Foreskin keratinocyte (primary cell): ENCODE measurements at places on chromosomes 3 and 15. TPM values are rescaled to one million over a fixed set of nuclear protein-coding genes. Genes with fewer than 3 reads are reported as not detected.

DNA sequence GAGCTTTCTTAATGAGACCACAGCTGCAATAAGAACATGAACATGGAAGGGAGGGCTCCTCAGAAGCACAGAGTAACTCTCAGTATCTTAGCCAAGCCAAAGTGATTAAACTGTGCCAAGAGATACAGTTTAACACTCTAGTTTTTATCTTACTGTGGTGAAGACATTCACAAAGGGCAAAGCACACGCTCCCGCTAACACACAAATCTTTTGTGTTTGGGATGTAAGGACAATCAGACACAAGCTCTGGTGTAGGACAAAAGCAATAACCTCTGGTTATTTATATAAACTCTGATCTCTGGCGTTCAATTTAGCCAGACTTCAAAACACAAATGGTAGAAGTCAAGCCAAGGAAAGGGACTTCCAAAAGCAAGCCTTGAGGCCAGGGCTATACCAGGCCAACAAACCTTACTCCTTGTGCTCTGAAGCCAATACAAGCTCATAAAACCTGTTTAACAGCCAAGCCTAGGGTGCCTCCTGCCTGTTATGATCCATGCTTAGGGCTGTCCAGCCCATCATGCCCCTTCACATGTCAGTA is 27.8 kb downstream of the DPH3 start:
- no peak for DNase-seq

GRCh38 chr15:59419170-59419569 is 18.8 kb upstream of the FAM81A start:
- DNase-seq: no peak

GRCh38 chr3:16884748-16885592 is at the start of gene PLCL2:
PLCL2 (plus strand) TSS chr3:16884955; CDS start chr3:16885040, 85 bp downstream.
- no peak for DNase-seq

DNA sequence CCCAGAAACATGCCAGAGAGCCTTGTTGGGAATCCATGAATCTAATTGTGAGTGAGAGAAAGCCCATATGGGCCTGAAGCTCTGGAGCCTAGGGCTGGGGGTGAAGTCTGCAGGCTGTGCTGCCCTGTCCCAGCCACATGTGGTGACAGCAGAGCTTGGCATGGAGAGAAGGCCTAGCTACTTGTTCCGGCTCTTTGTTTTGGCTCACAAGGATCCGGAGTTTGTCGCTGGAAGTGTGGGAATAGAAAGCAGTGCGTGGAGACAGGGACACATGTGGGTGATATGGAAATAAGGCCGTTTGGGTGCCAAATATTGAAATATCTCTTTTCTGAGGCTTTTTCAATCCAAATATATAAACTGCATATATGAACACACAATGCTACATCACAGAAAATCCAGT is 78.2 kb downstream of the CLSTN2 start:
- DNase-seq: no peak

GRCh38 chr3:179666436-179667035 is 13.7 kb downstream of the USP13 start:
- no peak for DNase-seq

DNA sequence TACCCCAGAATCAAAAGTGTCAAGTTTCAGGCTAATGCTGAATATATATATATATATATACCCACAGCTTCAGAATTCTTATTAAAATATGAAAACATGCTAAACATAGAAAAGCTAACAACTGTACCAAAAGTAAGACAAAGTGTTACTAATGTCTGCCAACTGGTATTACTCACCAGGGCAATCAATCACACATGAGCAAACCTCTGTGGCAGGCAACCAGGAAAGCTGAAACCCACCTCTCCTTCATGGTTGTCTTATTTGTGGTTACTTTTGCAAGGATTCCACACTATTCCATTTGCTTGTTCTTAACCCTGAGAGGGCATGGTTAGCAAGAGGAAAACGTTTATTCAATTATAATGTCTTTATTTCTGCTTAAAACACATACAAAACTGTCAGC is 512.3 kb upstream of the MDFIC2 start:
- no peak for DNase-seq

- DNase-seq: no peak
These were observed 16.5 kb upstream of the TIMP4 start for GRCh38 chr3:12175137-12175593.

DNA sequence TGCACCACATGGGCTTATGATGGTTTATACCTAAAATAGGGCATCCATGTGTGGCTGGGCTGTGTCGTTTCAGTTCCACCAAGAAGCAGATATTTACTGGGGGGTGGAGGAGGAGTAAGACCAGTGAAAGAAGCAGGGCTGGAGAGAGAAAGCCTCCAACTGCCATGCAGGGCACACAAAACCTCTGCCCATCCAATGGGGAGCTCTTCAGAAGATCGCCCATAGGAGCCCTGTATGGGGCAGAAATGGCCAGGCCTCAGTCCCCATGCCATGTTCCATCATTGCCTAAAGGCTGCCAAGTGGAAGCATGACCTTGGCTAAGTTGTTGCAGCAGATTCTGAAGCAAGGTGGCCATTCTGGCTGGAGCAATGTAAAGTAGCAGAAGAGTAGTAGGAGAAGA is 277.0 kb downstream of the MEX3B start:
- DNase-seq: no peak

GRCh38 chr3:158479051-158479450 is 91.9 kb upstream of the MLF1 start:
- no peak for DNase-seq

GRCh38 chr3:66336333-66336766 is 115.5 kb downstream of the SLC25A26 start:
- DNase-seq: no peak

DNA sequence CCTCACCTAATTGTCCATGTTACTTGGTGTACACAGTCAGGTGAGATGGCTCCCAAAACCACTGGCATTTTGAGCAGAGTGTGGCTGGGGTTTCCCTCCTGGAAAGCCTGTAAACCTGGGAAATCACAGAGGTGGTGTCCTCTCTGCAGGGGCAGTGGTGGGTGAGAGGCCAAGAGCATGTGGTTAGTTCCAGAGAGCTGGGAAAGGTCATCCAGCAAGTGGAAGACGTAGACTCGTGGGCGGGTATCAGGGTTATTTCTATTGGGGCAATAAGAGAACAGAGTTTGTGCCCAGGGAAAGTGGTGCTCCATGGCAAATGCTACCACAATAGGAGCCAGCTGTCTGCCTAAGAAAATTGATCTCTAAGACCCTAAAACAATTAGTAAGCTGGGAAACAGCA is 44.6 kb upstream of the LIMD1 start:
- no peak for DNase-seq

- no peak for DNase-seq
These were observed 597.2 kb upstream of the ADAMTS9 start for GRCh38 chr3:65284961-65285360.

GRCh38 chr3:46935168-46935858 is 41.2 kb downstream of the CCDC12 start:
- peak; percentile 76 for DNase-seq

The DCBLD2 gene
- polyA plus RNA-seq: 84.0 and 93.4 TPM in 2 replicates

The TICRR gene
- 5.1 and 5.6 TPM in 2 replicates for polyA plus RNA-seq
